Aortic smooth muscle cell (primary cell): ENCODE measurements at places on chromosomes 4 and X. TPM values are rescaled to one million over a fixed set of nuclear protein-coding genes. Genes with fewer than 3 reads are reported as not detected.

The CENPVL2 gene
- total RNA-seq, result not detected in 2 replicates

The IL9R gene
- total RNA-seq, result 0.12 and 0.13 TPM in 2 replicates

The ANKRD50 gene
- total RNA-seq, result 28.0 and 42.7 TPM in 2 replicates

The SHROOM3 gene
- 7.0 and 13.7 TPM in 2 replicates for total RNA-seq

The ASB9 gene
- 1.6 and 2.6 TPM in 2 replicates for total RNA-seq

The NPY5R gene
- 0.25 and 2.9 TPM in 2 replicates for total RNA-seq

The NCAPG gene
- total RNA-seq, result 16.3 and 27.2 TPM in 2 replicates
